ENCODE measurements at places on chromosomes 12 and 14.
A peak's percentile ranks its signal among the peaks of the same experiment; 100 is the strongest.

DNA sequence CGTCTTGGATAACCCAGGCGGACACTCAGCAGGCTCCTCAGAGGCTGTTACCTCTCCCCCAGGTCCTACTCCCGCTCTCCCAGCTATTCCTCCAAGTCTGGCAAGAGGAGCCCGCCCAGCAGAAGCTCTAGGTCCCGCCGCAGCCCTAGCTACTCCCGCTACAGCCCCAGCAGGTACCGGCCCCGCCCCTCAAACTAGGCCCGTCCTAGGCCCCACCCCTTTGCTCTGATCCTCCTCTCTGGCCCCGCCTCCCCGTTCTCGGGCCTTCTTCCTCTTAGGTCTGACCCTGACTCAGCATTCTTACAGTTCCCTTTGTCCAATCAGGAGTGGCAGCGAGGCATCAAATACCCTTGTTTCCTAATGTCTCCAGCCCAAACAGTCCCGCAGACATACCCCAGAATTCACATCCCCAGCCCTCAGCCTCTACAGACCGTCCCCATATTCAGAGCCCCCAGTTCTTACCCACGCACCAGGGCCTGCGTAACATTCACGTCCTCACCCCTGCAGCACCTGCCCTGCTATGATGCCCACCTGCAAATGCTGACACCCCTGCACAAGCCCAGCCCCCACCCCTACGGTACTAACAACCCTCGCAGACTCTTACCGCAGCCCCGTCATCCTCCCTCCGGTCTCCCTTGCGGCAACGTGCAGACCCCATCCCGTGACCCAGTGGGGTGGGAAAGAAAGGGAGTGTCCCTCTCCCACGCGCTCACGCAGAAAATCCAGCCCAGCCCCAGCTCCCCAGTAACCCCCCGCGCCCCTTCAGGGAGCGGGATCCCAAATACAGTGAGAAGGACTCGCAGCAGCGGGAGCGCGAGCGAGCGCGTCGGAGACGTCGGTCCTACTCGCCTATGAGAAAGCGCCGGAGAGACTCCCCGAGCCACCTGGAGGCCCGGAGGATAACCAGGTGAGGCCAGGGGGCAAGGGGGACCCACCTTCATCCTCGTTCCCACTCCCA is 25.0 kb upstream of the HSPB8 start:
- peak; percentile 80 for DNase-seq

DNA sequence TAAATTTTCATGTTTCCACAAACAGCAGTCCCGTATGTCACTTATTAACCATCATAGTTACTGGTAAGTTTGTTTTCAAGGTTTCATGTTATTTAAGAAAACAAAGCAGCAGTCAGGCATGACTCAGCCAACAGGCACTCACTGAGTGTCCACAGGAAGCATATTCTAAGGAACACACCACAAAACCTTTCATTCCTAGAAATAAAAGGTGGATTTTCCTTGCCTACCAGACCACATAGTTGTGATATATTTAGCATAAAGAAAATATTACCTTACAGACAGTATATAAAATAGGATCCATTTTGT is 143.3 kb upstream of the AVPR1A start:
- DNase-seq: no peak

- DNase-seq: no peak
Observed at GRCh38 chr14:99177046-99177655, 94.8 kb downstream of the BCL11B start.

DNA sequence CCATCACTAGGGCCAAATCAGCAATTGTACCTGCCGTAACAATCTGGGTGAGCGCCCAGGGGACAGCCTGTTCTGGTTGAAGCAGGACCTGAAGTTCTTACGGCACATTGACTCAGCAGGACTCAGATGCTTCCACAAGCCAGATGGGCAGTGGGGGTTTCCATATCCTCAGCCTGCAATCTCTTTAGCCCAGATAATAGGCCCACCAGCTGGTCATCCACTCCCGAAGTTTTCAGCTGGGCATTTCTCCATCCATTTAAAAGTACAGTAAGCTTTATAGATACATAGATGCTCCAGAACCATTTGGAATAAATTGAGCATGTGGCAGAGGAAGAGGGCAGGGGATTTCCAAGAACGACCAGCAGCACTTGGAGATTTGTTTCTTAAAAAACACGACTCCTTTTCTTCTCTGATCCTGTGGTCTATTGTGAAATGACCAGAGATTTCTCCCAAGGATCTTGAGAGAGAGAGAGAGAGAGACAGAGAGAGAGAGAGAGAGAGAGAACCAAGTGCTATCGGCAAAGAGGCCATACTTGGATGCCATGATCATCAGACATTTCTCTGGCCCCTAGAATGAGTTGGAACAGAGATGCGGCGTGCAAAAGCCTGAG is 74.8 kb upstream of the PLXNC1 start:
- no peak for DNase-seq

DNA sequence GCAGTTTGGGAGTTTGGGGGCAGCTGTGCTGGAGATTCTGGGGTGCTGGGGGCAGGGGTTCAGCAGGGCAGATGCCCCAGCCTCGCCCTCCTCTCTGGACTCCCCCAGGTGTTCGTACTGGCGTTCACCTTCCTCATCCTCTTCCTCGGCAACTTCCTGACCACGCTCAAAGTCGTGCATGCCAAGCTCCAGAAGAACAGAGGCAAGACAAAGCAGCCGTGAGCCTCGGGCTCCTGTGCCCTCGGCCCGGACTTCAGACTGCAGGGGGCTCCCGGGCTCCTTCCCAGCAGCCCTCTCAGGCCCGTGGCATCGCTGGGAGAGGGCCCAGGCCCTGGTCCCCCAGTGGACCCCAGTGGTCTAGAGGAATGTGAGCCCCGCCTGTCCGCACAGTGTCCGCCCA is 18.0 kb downstream of the RHOF start:
- no peak for DNase-seq

- DNase-seq: no peak
Observed at GRCh38 chr12:86663716-86664115, 407.5 kb upstream of the MGAT4C start.

DNA sequence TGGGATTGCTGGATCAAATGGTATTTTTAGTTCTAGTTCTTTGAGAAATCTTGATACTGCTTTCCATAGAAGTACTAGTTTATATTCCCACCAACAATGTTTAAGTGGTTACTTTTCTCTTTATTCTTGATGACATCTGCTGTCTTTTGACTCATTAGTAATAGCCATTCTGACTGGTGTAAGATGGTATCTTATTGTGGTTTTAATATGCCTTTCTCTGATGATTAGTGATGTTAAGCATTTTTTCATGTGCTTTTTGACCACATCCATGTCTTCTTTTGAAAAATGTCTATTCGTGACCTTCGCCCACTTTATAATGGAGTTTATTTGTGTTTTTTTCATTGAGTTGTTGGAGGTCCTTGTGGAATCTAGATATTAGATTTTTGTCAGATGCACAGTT is 865.7 kb downstream of the SLC6A15 start:
- DNase-seq: no peak

- DNase-seq: no peak
Observed at GRCh38 chr12:132115500-132115899, 28.6 kb downstream of the DDX51 start.

DNA sequence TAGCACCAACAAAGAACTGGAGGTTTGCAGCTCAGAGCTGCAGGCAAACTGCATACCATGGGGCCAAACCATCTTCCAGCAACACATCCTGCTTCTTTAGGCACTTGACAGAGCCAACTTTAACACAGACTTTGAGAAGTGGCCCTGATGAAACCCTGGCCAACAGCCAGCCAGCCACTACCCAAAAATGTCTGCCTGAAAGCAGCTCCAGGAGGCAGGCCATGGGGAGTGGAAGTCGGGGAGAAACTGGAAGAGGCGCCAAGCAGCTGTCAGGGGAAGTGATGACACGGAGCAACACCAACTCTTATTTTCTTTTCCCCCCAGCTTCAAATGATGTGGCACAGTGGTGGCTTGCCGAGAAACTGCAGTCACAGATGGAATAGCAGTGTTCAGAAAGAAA is 110.9 kb upstream of the PLXNC1 start:
- DNase-seq: no peak

DNA sequence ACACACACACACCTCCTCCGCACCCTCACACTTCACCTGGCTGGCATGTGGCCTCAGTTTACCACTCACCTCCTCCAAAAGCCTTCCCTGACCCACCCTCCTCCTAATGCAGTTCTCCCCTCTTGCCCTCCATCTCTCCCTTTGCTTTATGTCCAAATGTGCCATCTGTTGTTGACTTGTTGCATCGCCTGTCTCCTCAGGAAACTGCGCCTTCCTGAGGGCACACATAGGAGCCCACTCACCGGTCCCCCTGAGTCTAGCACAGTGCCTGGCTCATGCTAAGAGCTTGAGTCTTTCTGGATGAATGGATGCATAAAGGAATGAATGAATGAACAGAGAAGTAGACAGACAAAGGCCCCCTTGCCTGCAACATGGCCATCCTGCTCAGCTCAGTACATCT is 34.0 kb downstream of the MVK start:
- DNase-seq: no peak

DNA sequence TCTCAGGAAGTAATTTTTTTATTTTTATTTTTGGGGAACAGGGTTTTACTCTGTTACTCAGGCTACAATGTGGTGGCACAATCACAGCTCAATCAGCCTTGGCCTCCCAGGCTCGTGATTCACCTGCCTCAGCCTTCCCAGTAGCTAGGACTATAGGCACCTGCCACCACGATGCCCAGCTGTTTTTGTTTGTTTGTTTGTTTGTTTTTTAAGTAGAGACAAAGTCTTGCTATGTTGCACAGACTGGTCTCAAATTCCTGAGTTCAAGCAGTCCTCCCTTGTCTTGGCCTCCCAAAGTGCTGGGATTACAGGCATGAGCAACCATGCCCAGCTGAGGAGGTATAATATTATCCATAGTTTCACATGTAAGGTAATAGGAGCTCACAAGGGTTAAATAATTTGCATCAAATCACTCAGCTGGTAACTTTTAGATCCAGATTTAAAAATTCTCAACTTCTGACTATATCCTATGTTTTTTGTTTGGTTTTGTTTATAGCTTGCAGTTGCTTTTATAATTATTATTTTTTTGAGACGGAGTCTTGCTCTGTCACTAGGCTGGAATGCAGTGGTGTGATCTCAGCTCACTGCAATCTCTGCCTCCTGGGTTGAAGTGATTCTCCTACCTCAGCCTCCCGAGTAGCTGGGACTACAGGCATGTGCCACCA is 629.3 kb downstream of the DIO2 start:
- no peak for DNase-seq

DNA sequence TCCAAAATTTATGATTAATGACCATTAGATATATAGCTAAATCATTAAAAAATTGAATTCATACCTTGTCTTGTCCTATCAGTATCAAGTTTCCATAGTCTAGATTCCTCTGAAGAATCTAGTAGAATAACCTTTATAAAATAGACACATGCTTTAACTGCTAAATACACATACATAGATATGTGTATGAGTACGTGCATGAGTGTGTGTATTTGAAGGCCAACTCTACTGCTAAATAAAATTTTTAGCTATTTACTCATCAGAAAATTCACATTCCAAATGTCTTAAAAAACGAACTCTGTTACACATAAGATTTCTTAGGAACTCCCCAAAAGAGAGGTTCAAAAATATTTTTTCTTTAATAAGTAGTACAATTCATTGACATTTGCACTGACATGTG is 233.0 kb downstream of the SSPN start:
- no peak for DNase-seq

Data from neural crest cell (in vitro differentiated cells).